Fibroblast of skin of scalp (primary cell): ENCODE measurements at places on chromosomes 1 and 21.

GRCh38 chr1:53625766-53626520 lies 113.0 kb downstream of the GLIS1 start:
- DNase-seq, result peak; percentile 22

DNA sequence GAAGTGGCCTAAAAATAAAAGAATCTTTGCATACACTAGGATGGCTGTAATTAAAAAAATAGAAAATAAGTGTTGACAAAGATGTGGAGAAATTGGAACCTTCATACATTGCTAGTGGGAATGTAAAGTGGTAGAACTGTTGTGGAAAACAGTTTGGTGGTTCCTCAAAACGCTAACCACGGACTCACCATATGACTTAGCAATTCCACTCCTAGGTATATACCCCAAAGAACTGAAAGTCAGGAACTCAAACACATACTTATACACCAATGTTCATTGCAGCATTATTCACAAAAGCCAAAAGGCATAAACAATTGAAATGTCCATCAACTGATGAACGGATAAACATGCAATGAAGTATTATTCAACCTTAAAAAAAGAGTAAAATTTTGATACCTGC lies 10.8 kb upstream of the HMGCL start:
- DNase-seq, result no peak

DNA sequence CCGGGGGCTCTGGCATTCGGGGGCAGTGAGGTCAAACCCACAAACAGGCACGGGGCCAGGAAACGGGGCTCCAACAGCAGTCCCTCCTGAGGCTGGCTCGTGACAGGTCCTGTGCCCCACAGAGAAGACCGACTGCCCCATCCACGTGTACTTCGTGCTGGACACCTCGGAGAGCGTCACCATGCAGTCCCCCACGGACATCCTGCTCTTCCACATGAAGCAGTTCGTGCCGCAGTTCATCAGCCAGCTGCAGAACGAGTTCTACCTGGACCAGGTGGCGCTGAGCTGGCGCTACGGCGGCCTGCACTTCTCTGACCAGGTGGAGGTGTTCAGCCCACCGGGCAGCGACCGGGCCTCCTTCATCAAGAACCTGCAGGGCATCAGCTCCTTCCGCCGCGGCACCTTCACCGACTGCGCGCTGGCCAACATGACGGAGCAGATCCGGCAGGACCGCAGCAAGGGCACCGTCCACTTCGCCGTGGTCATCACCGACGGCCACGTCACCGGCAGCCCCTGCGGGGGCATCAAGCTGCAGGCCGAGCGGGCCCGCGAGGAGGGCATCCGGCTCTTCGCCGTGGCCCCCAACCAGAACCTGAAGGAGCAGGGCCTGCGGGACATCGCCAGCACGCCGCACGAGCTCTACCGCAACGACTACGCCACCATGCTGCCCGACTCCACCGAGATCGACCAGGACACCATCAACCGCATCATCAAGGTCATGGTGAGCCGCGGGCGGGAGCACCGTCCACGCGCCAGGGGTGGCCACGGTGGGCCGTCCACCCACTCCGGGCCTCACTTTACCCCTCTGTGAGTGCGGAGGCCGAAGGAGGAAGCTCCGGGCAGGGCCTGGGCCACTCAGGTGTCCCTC lies 14.2 kb downstream of the COL6A2 start:
- no peak for DNase-seq

DNA sequence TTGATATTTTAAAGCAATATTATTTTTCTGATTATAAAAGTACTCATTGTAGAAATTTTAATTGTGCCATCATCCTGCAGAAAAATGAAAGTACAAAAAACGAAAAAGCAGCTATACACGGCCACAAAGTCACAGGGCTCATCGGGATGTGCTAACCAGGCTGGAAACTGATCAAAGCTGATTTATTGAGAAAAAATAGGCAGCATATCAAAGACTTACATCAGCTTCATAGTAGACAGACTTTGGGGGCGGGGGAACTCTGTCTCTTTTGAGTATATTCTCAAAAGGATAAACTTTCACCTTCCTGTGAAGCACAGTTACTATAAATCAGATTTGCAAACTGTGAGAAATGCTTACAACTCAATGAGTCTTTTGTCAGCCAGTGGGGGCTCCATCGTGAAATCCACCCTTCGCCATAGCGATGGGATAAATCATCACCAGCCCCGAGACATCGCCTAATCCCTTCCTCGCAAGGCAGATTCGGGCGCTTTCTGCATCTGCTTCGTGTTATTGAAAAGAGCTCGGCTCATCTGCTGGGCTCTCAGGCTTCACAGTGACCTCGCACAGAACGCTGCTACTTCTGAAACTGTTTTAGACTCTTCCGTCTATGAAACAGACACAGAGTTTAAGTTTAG lies 69.2 kb upstream of the ERG start:
- peak; percentile 93 for DNase-seq

DNA sequence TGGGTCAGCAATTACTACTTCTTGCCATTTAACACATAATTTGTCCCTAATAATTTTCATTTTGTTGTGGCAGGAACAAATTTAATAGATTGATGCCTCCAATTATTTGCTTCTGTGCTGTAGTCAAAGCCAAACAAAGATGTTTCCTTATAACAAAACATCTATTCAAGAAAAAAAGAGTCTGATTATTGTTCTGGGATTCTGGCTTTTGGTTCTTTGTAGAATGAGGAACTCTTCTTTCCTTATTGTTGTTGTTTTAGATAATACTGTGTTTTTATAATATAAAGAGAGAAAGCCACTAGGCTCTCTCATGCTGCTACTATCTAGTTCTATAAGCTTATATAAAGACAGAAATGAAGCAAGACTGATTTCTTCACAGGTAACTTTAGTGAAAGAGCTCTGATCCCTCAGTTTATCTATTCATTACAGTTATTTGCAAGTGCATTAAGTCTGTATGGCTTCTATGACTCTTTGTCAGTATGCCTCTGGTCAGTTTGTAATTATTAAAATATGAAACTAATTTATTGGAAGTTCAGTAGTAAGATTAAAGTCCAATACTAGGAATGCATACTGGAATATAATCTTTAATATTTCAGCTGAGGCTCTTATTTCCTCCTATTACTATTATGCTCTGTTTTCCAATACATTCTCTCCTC lies 37.4 kb downstream of the PRKACB start:
- DNase-seq, result no peak

GRCh38 chr1:92359986-92360385 lies 61.1 kb downstream of the RPAP2 start:
- DNase-seq, result no peak

DNA sequence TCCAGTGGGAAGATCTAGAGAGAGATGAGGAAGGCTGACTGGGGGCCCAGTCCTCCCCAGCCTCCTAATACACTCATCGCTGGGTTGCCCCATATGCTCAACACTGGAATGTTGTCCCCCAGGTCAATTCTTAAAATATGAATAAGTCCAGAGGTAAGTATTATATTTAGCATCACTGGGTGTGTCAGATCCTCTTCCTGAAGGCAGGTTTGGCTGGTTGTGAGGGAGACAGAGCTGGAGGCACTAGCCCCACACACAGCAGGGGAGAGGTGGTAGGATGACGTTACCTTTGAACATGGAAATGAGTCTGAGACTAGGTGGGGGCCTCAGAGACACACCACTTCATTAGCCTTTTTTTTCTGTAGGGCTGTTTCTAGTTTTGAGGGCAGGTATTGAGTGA lies 42.6 kb downstream of the SLC44A3 start:
- no peak for DNase-seq

- DNase-seq, result no peak
These were observed 219.8 kb downstream of the DAB1 start for GRCh38 chr1:57204091-57204490.

- no peak for DNase-seq
These were observed 138.7 kb upstream of the IRF2BP2 start for GRCh38 chr1:234748713-234749112.

DNA sequence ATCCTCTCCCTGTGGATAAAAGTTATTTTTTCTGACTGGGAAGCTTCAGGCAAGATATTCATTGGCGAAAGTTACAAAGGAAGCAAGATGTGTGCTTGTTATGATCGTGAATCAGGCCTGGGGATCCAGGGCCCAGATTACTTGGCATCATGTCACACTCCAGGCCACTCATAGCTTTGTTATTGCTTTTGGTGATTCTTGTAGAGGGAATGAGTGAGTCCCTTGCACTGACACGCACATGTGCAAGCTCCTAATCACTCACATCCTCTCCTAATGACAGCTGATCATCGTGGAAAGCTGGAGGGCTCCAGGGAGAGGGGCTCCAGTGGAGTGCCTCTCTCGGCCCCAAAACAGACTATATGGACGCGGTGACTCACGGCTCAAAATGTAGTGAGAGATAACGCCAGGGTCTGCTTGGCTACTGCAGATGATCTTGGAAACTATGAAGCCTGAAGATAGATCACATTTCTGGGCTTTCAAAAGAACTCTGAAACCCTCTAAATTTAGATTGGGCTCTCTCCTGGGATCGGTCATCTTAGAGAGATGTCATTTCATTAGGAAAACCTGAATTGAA lies 481.1 kb upstream of the USP24 start:
- DNase-seq, result peak; percentile 98

DNA sequence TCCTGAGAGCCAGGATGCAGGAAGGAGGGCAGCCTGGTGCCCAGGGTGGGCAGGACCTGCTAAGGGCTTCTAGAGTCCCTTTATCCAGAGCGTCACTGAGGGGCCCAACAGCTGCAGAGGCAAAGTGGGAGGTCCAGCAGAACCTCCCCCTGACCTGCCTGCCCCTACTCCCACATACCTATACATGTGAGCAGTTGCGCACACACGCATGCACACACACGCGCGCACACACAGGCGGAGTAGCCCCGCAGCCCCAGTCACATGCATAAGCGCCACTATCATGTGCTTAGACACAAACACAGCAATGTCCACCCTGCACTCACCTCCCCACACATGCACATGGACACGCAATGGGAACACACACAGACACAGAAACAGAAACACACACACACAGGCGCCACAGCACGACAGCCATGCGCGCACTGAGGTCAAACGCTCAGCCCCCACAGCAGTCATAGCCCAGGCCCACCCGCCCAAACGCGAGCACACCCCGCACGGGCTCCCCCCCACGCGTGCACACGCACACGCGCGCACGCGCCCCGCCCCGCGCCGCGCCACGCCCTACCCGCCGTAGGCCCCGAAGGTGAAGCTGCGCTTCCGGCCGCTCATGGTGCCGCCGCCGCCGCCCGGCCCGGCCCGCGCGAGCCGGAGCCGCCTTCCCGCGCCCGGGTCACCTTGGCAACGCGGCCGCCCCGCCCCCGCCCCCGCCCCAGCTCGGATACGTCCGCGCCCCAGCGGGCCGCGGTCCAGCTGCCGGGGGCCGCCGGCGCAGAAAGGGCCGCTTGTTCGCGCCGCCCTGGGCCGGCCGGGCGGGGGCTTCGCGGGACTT lies 17.7 kb downstream of the RAP1GAP start:
- no peak for DNase-seq

- DNase-seq, result no peak
These were observed 607.1 kb downstream of the PTPRC start for GRCh38 chr1:199245946-199246345.

- no peak for DNase-seq
These were observed 6.7 kb upstream of the NPHP4 start for GRCh38 chr1:5998906-5999301.

- DNase-seq, result no peak
These were observed 239.3 kb downstream of the NRIP1 start for GRCh38 chr21:14825514-14825974.

GRCh38 chr1:14160781-14161180 lies 437.7 kb upstream of the KAZN start:
- DNase-seq, result peak; percentile 2

DNA sequence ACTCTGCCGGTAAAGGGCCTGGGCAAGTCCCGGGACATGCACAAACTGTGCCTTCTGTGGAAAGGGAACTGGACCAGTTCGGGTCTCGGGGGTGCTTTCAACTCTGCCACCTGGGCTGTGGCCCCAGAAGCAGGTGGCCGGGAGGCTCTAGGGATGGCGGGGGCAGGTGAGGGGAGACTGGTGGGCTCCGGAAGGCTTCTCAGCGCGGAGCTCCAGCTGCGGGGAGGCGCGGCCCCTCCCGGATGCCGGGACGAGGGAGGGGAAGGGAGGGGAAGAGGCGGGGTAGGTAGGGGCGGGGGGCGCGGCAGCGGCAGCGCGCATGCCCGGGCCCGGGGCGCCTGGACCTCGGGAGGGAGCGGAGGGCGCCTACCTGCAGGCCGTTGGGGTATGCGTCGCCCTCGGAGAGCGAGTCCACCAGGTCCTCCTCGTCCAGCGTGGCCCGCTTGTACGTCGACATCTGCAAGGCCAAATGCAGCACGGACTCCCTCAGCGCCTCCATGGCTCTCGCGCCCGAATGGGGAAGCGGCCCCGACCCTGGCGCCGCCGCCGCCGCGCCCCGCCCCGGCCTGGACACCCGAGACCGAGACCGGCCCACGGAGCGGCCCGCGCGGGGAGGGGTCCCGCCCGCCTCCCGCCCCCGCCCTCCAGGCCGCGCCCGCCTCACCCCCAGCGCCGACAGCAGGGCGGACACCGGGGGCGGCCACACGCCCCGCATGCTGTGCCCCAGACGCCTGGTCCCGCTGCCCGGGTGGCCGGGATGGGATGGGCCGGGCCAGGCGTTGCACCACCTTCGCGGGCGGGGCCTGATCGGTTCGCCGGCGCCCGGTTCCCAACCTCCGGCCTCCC lies at the start of gene ECE1:
ECE1 (minus strand) TSS at position 764 of the 846 bp plus-strand sequence; CDS start at position 715, 49 bp downstream.
- no peak for DNase-seq

GRCh38 chr1:3188150-3188971 lies 119.4 kb downstream of the PRDM16 start:
- DNase-seq, result no peak

DNA sequence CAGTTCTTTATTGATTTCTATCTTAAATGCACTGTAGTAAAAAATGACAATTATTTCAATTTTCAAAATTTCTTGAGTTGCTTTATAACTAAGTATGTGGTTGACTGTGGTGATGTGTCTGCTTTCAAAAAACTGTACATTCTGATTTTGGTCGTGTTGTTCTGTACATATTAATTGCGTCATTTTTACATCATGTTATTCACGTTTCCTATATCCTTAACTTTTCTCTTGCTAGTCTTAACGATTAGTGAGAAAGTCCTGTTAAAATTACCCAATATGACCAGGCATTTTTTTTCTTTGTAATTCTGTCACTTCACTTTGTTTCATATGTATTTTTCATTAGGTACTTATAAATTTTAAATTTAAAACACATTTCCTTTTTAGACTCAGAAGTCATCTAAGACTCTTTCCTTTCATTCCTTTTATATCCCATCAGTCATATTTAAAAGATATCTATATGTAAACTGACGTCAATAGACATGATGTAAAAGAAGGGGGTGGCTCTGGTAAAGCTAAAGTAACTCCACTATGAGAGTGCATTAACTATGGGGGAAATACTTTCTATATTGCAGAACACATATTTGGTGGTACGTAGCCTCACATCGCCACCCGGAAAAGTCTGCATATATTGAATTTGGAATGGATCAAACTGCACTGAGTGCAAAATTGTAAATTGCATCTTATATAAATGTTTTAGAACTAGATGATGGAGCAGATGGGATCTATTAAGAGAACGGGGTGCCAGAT lies 1.1 kb upstream of the COA6 start:
- peak; percentile 5 for DNase-seq

DNA sequence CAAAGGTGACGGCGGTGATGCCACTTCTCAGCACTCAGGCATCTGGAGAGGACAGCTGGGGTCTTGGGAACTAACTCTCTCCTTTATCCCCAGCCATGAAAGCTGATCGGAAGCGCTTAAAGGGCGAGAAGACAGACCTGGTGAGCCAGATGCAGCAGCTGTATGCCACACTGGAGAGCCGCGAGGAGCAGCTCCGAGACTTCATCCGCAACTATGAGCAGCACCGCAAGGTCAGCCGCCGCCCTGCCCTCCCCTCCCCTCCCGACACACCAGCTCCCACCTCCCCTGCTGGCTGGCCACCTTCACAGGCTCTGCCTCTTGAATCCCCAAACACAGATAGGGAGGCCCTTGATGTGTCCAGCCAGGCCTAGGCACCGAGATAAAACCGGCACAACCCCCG lies 118.9 kb upstream of the TMEM51 start:
- no peak for DNase-seq

GRCh38 chr1:116754198-116754977 lies at the start of gene CD2:
CD2 (plus strand) TSS chr1:116754430; CDS start chr1:116754493, 63 bp downstream.
- no peak for DNase-seq
